Progenitor cell of endocrine pancreas (in vitro differentiated cells): ENCODE measurements at places on chromosomes 13 and 19.
A peak's percentile ranks its signal among the peaks of the same experiment; 100 is the strongest.

- no peak for DNase-seq
Measured at GRCh38 chr19:4234862-4235201, 5.5 kb downstream of the EBI3 start.

GRCh38 chr13:27919934-27920676 is at the start of gene PDX1:
PDX1 (plus strand) TSS chr13:27920000; CDS start chr13:27920139, 139 bp downstream.
- DNase-seq, result peak; percentile 83

GRCh38 chr19:4638317-4638716 is 999 bp upstream of the TNFAIP8L1 start:
- no peak for DNase-seq

DNA sequence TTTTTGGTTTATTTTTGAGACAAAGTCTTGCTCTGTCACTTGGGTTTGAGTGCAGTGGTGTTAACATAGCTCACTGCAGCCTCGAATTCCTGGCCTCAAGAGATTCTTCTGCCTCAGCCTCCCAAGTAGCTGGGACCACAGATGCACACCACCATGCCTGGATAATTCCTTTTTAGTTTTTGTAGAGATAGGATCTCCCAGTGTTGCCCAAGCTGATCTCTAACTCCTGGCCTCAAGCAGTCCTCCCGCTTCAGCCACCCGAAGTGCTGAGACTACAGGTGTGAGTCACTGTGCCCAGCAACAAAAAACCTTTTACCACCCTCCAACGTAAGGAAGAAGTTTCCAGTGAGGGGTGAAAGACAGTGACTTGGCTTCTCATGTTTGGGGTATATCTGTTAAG is 81.1 kb upstream of the TSHZ3 start:
- no peak for DNase-seq

- no peak for DNase-seq
Measured at GRCh38 chr13:36089130-36089647, 42.0 kb downstream of the DCLK1 start.

- DNase-seq, result no peak
Measured at GRCh38 chr19:33290082-33290815, 12.1 kb downstream of the CEBPA start.

DNA sequence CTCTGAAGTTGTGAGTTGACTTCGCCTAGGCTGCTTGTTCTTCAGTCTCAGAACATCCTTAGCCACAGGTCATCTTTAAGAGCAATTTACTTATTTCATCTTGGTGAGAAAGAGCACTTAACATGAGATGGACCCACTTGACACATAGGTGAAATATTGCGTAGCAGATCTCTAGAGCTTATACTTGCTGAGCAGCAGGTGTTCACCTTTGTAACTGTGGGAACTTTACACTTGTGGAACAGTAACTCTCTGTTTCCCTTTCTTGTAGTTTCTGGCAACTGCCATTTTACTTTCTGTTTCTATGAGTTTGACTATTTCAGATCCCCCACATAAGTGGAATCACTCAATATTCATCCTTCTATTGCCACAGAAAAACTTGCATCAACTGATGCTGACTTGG is 95.7 kb downstream of the SLC10A2 start:
- DNase-seq, result no peak

- DNase-seq, result no peak
Measured at GRCh38 chr19:47511128-47511517, 3.7 kb downstream of the NAPA start.

- DNase-seq, result no peak
Measured at GRCh38 chr19:674282-675151, 1.7 kb upstream of the FSTL3 start.

DNA sequence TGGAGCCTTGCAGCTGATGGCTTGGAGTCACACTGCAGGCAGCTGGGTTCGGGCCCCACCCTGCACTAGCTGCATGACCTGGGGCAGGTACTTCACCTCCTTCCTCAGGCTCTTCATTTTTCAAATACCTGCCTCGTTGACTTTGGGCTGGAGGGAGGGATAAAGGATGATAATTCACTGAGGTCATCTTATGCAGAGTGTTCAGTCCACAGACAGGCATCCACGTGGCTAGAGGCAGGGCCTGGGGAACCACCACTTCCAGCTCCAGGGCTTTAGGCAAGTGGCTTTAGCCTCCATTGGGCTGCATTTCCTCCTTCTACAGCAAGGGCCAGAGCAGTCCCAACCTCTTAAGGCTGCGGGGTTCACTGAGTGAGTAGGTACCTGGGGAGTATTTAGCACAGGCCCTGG is 84.8 kb downstream of the SIPA1L3 start:
- no peak for DNase-seq

DNA sequence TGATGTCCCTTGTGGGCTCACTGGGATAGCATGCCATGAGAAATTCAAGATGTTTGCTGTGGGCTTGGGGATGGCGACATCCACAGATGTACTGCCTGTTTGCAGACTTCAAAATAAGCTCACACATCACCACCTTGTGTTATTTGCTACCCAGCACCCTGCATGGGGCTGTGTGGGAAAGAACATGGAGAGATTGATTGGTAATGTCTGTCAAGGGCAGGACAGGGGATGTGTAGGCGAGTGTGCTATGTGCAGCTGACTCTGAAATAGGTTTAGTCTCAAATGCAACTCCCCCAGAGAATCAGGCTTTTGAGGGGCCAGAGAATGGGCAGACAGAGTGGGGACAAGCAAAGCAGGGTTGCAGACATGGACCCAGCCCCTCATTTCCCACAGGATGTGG is 24.7 kb downstream of the PNPLA6 start:
- DNase-seq, result no peak

GRCh38 chr13:95485518-95486144 is 66.9 kb upstream of the CLDN10 start:
- no peak for DNase-seq

- no peak for DNase-seq
Measured at GRCh38 chr13:50208826-50209335, 193.6 kb downstream of the KCNRG start.

DNA sequence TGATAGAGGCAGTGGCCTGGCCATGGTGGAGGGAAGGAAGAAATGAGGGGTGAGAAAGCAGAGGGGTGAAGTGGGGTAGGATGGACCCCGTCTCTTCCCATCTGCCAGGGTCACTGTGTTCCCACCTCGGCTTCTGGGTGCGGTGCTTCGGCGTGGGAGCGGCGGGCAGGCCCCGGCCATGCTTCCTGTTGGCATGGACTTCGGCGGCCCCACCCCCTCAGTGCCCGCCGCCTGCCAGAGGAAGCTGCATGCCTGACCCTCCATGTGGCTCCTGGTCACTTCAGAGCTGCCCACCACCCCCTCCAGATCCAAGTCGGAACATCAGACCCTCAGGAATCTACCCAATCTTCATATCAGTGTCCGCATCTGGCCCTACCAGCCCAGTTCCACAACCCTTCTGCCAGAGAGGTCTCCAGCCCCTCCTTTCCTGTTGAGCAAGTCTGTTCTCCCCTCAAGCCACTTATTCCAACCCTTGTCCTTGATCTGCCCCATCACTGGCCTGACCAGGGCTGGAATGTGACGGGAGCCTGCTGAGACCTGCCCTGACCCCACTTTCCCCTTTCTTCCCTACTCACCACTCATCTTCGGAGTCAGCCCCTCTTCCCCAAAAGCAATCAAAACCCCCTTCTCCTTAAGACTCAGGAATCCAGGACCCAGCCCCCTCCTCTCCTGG is 1.5 kb downstream of the KCNN4 start:
- no peak for DNase-seq

- no peak for DNase-seq
Measured at GRCh38 chr19:12015753-12016116, 19.7 kb downstream of the ZNF433 start.
